ENCODE measurements at places on chromosomes 6 and 20. TPM values are rescaled to one million over a fixed set of nuclear protein-coding genes. Genes with fewer than 3 reads are reported as not detected.

DNA sequence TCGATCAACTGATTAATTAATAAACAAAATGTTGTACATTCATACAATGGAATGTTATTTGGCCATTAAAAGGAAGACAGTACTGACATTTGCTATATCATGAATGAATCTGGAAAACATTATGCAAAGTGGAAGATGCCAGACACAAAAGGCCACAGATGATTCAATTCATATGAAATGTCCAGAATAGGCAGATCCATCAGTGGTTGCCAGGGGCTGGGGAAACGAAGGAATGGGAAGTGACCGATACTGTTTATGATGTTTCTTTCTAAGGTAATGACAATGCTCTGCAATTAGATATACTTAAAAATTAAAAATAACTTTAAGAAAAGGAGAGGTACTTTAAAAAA, 37.2 kb downstream of the ELOVL5 start:
- peak; percentile 45 for DNase-seq

GRCh38 chr20:20024942-20025341, 7.8 kb downstream of the NAA20 start:
- DNase-seq: no peak

GRCh38 chr6:11320914-11321597, 88.6 kb upstream of the NEDD9 start:
- no peak for DNase-seq

Gene C6orf15
- total RNA-seq: not detected

DNA sequence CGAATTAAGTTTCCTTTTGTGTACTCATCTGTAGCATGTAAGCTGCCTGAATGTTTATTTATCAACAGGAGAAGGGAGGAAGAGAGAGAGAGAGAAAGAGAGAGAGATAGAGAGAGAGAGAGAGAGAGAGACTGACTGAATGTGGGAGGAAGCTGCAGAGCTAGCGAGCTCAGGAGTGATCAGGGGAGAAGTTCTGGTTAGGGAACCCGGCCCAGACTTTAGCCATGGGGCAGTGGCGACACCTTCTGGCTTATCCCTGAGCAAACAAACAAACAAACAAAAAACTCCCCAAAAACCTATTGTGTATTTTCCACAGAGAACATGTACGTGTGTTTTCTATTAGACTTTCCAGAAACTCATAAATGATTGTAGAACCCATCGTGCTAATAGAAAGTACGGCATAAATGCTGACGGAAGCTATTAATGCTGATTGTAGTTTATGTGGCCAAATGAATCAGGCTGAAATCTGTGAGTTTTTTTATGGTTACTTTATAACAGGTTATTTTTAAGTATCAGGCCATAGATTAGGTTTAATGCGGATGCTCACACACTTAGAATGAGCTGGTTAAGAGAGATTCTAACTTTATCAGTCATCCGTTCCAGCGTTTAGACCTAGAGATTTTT, 92.8 kb downstream of the CLIC5 start:
- peak; percentile 71 for DNase-seq

DNA sequence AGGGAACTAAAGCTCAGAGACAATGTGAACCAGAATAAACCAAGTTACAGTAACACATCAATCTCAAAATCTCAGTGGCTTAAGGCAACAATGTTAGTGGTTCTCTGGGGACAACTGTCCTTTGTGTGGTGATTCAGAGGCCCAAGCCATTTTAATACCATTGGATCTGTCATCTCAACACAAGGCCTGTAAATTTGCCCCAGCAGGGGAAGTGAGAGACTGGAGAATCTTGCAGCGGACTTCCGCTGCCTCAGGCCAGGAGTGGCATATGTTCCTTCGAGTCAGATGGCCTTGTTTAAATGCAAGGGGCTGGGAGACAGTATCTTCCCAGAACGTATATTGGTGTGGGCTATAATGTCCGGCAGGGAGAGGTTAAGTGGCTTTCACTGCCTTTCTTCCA, 126.0 kb downstream of the CD83 start:
- no peak for DNase-seq

Gene SPATA25
- total RNA-seq: 3.6 TPM

Data from fibroblast of lung (primary cell).